Left ventricle myocardium superior (tissue), 1 donor: ENCODE measurements at places on chromosomes 5 and 9.
A peak's percentile ranks its signal among the peaks of the same experiment; 100 is the strongest.

DNA sequence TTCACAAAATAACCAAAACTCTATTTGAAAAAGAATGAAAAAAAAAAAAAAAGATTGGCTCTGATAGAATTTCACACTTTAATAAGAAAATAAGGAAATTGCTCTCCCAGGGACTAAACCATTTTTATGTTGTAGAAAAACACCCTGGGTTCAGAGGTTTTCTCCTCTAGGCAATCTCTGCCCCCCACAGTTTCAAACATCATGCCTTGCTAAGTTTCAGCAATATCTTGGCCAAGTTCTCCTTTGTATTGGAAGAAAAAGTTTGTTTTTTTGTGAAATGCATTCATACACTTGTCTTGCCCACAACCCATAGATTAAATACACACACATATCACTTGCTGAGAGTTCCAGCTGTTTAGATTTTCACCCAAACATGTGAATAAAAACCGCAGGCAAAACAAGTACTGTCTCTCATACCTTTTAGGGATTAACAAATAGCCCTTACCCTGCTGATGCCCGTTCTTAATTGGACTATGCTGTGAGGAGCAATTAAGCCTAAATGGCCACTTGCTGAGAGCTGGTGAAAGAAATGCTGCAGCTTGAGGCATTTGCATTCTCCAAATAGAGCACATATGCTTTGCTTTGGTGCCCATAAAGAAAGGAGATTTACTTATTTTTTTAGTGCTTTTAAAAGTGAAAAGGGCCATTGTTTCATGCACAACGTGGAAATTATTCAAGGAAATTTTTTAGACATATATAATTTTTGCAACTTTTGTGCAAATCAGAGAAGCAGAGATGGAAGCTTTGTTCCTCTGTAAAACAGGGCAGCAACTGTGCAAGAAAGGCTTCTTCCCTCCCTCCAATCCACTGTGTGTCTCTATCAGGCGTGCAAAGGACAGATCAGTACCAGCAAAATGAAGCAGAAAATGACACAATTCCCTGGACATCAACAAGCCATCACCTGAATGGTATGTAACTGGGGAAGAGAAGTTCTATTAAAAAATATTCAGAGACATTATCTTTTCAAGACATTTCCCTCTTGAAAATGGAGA, 262.4 kb upstream of the KIF2A start:
- DNase-seq: no peak

GRCh38 chr5:78586251-78586650, 62.3 kb downstream of the LHFPL2 start:
- no peak for DNase-seq

DNA sequence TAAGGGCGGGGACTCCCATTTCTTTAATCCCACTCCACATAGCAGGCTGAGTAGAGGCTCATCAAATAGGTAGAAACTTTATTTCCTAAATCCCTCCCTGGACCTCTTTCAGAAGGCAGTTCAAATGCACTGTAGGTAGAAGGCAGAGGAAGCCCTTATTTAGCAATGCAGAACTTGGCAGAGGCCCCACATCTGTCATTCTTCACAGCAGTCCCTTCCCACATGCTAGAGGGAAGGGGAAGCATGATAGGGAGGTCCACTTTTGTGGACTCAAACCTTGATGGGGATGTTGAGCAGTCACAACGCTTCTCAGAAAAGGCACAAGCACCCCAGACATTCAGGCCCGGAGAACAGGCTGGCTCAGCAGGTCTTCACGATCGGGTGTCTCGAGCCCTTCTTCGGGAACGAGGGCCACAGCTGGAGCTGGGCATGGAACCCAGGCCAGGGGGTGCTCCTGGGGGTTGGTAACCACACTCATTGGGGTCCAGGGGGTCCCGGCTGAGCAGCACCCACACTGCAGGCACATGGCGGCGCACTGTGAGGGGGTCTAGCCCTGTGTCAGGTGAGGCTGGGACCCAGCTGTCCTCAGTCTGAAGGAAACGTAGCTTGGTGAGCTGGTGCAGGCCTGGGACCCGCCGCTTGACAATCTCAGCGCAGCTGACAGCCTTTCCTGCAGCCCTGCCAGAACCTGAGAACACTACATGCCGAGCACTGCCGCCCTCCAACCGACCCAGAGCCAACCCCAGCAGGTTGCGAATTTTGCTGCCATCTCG, 1.3 kb downstream of the RPP25L start:
- peak; percentile 54 for DNase-seq

- DNase-seq: no peak
Observed at GRCh38 chr9:135997090-135998015, 36.2 kb upstream of the UBAC1 start.

GRCh38 chr5:27568811-27569210, 530.4 kb upstream of the CDH9 start:
- no peak for DNase-seq

DNA sequence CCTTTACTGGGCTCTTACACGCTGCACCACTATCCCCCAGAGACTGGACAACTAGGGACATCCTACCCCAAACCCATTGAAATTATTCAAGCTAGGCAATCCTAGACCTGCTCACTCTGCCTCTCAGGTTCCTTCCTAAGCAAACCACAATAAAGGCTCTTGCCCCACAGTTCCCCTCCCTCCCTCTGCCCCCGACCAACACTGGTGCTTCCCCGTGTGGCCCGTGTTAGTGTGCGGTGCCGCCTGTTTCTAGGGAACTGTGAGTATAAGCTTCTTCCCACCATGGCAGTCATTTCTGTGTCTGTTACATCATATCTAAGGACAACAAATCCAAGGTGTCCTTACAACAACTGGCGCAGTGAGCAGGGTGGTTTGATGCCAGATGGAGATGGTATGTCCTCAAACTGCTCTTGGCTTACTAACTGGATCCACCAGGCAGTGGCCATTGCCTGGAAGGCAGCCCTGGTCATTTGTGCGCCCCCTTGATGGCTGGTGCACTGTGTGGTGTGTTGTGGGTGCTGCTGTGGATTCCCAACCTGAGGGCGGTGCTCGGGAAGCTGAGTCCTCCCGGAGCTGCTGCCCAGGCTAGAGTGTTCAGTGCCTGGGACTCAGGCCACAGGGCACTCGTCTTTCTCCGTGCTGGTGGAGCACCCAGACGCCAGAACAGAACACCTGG, 8.4 kb upstream of the MXD3 start:
- DNase-seq: no peak

- DNase-seq: no peak
Observed at GRCh38 chr5:132138260-132138659, 64.7 kb downstream of the CSF2 start.

DNA sequence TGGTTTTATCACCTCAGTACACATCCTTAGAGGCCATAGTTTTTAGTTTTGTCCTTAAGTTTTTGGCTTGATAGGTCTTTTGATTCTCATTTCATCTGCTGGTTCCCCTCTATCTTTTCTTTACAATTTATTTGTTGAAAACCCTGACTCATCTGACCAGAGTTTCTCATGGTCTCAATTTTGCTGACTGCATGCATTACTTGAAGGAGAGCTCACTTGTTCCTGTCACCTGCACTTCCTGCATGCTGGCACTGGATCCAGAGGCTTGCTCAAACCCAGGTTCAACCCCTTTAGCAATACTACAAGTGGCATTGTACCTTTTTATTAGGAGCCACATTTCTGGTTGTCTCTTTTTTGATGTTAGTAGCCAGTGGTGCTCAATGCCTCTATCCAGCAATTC, 26.7 kb downstream of the FBXO10 start:
- no peak for DNase-seq

DNA sequence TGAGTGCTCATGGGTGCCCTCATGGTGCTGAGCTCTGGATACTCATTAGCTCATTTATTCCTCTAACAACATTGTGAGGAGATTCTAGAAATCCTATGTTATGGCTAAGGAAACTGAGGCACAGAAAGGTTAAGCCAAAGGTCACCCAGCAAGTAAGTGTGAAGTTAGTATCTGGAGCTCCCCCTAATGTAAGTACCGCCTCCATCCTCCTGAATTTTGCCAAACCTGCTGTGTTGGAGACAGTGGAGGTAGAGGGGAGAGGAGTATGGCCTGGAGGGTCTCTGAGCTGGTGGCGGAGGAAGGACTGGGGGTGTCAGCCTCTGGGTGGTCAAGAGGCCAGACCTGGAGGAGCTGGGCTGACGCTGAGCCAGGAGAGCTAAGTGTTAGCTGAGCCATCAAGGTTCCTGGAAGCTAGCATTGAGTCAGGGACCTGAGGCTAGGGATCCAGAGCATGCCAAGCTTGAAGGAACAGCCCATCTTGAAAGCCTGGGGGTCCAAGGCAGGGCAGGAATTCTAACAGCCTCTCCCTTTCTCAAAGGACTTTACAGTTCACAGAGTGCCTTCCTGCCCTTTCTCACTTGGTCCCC, 114.8 kb downstream of the RGS3 start:
- DNase-seq: peak; percentile 21

DNA sequence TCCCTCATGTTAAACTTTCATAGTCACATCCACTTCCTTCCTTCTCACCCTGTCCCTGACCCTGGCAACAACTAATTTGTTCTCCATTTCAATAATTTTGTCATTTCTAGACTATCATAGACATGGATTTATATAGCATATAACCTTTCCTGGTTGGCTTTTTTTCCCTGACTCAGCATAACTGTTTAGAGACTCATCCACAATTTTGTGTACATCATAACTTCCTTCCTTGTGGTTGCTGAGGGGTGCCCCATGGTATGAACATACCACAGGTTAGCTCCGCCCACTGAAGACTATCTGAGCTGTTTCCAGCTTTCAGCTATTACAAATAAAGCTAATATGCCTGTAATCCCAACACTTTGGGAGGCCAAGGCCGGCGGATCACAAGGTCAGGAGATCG, 137.3 kb downstream of the PHF2 start:
- no peak for DNase-seq

DNA sequence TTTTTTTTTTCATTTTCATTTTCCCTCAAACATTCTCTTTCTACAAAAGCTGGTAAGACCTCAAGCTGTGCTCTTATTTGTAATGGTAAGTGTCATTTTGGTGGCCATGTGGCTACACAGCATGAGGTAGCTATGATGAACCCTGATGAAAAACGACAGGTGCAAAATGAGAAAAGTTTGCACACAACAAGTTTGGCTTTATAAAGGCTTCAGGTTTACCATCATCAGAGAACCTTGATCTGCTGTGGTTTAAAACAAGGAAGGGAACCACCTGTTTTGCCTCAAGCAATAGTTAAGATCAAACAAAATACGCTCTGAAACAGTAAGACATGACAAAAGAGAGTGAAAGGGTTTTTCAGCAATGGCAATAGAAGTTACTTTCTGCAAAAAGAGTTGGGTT, 1124.6 kb upstream of the ACO1 start:
- DNase-seq: no peak

DNA sequence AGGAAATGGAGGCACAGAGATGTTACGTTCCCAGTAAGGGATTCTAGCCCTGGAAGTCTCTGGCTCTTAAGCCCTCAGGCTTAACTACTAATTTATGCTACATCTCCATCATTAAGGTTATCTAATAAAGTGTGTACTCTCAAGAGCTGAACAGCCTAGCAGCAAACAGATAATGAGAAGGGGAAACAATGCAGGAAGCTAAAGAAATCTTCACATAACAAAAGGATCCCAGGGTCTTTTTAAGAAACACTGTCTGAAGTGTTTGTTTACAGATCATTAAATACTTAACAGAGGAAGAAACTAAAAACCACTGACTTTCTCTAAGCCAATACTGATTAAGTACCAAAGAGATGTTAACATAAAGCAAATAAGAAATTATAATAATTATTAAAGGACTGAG, 129.0 kb downstream of the PAPPA start:
- no peak for DNase-seq

DNA sequence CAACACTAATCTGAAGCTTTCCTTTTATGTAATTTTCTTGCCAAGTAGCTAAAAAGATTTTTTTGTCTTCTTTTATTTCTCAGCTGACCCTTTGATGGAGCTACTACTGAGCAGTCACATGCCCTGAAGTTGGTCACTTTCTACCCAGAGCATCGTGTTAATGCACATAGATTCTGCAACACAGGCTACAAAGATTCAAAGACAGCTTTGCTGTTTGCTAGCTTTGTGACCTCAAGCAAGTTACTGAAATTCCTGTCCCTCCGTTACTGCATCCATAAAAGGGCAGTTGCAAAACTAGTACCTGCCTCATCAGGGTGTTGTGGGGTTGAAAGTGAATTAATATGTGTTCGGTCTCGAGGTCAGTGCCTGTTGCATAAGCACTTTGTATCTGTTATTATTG, 179.9 kb downstream of the GAS1 start:
- no peak for DNase-seq

- no peak for DNase-seq
Observed at GRCh38 chr5:174337276-174338184, 292.0 kb downstream of the NSG2 start.
